ENCODE measurements at places on chromosomes 11 and 22.
A peak's percentile ranks its signal among the peaks of the same experiment; 100 is the strongest.

DNA sequence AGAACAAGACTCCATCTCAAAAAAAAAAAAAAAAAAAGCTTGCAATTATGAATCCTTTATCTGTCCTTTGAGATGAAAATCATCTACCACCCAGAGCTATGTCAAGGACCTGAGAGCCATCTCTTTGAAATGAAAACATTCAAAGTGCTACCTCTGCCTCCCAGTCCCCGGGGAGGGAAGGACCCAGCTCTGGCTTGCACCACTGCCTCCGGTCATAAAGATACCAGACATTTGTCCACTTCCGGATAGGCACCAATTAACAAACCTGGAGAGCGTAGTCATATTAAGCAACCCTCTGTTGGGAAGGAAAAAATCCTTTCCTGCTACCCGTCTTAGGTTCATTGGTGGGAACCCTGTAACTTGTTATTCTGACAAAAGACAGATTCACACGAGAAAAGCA is 98.6 kb downstream of the ARHGAP8 start:
- DNase-seq, result no peak

DNA sequence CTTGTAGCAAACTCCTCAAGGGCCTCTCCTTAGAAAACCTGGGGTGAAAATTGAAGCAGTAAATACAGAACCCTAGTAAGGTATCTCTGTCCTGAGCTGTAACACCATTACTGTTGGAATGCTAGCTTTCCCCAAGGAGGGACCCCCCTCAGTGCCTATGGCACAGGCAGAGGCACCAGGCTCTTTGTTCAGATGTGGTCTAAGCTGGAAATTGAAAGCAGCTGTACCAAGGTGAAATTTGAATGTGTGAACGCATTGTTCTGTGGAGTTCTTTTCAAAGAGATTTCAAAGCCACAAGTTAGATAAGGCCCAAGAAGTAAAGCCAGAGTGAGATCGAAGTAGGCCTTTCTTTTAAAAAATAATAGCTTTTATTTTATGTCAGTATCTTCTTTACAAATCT is 71.9 kb upstream of the HORMAD2 start:
- no peak for DNase-seq

DNA sequence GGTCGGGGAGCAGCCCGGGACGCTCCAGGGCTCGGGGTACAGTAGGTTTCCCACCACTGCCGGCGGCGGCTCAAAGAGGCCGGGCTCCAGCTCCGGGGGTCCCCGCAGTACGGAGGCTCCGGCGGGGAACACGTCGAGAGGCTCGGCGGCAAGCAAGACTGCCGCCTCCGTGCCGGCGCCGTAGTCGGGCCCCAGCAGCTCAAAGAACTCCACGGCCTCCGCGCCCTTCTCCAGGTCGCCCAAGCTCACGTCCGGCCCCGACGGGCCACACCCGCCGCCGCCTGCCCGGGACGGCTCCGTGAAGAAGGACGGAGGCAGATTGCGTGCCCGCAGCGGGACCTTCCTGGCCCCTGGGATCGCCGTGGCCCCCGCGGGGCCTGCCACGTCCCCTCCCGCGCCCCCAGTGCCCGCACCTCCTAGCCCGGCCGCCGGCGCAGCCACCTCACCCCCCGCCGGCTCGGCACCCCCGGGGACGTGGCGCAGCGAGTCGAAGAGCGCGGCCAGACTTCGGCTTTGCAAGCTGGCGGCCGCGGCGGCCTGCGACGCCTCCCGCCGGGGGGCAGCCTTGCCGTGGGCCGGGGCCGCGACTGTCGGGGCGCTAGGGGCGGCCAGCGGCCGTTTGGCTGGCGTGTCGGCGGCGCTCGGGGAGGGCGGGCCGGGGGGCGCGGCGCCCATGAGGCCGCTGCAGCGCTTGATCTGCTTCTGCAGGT is 775 bp downstream of the FAM181B start:
- peak; percentile 4 for DNase-seq

DNA sequence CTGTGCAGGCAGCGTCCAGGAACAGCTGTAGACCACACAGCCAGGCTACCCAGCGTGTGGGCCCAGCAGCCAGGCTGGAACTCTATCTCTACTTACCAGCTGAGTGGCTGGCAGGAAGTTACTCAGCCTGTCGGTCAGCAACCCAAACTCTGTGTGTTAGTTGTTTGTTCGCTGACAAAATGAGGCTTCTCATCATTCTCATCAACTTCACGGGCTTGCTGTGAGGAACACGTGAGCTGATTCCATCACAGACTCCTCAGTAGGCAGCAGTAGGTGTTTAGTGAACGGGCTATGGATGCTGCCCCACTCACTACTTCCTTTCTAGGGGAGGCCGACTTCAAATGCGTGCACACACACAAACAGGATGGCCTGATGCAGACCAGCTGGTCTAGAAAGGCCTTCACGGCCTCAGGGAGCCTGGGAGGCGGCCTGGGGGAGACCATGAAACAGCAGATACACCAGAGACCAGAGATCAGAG is 830 bp upstream of the SPDYC start:
- DNase-seq, result no peak

DNA sequence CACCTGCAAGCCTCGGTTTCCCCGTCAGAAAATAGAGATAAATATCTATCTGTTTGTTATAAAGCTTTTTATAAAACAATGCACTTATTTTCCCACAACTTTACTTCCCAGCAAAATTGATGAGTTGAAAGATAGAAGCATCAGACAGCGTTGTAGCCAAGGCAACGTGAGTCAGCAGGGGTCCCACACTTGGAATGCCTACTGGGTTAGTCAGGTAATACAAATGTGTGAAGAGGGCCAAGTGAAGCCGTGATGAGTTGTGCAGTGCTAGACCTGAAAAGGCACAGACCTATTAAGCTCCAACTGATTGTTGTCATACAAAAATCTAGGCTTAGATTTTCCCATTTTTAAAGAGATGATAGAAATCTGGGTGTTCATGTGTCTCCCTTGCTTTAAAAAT is 118.7 kb downstream of the PGR start:
- no peak for DNase-seq

DNA sequence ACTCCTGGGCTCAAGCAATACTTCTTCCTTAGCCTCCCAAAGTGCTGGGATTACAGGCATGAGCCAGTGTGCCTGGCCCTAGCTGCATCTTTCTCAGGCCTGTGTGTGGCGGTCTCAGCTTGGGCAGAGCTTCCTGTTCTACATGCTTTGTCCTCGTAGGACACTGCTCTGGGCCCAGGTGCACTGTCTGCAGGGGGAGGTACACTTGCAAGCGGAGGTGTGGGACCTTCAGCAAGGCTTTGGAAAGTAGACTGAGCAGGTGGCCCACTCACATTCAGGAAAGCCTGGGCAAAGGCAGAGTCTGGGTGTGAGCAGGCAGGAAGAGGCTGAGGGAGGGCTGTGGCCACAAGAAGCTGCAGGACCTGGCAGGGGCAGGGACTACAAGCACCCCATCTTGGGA is 33.6 kb upstream of the SUSD2 start:
- no peak for DNase-seq

- DNase-seq, result no peak
These were observed 687.9 kb downstream of the NTM start for GRCh38 chr11:132058211-132058772.

DNA sequence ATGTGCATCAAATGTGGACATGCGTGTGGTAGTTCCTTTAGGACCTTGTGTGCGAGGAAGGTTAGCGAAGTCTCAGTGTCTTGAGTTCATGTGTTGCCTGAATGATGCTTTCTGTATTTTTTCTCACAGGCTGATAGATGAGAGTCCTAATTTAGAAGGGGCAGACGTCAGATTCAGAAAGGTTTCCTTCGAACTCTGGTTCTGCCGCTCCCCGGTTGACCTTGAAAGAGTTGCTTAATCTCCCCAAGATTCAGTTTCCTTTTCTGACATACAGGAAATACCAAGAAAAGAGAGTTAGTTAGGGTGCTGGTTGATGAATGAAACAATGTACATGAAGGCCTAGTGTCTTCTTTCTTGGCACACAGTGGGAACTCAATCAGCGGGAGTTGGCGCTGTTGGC is 35.9 kb upstream of the TTC12 start:
- no peak for DNase-seq

DNA sequence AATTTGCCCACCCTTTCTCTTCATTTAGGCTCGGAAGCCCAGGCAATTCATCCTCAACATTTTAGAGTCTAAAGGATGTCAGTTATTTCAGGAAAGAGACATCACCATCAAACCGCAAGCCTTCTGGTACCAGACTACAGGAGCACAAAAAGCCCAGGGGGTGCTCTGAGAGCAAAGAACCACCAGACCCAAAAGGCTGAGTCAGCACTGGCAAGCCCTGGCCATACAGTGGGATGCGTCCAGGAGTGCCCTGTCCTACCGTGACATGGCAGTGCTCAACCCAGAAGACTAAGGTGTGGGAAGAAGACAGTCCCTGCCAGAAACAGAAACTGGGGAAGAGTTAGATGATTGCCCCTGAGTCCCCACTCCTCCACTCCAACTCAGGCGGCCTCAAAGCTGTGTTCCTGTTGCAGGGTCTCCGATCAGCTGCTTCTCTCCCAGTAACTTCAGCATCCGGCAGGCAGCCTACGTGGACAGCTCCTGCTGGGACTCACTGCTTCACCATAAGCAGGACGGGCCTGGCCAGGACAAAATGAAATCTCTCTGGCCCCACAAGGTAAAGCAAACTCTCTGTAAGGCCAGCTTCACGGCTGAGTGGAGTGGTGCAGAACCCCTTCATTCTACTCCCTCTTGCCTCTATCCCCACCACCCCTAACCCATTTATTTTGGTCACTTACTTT is 1.5 kb downstream of the PANX3 start:
- no peak for DNase-seq

- DNase-seq, result no peak
These were observed 3.3 kb downstream of the CARD10 start for GRCh38 chr22:37515901-37516300.

DNA sequence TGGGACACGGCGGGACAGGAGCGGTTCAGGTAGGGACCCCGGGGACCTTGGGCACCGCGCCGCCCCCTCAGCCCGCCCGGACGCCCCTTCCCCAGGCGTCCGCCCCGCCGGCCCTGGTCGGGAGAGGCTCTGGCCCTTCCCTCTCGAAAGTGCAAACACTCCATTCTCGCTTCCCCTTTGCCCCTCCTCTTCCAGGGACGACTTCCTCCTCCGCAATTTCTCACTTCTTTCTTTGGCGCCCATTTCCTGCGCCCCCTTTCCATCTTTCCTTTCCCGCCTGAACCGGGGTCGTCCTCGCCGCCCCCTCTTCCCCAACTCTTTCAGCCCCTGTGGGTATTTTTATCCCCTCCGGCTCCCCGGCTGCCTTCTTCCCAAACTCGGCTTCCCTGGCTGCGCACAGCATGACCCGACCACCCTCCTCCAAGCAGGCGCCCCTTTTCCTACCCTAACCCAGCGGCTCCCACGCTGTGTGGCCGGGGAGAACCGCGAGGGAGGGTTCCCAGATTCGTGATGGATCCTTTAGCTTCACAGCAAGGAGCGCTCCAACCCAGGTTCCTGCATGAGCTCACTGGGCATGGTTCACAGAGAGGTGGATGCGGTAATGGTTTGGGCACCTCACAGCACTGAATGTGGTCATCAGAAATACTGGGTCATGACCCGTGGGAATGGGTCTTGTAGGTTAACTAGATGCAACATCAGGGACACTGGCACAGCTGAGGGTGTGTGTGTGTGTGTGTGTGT is 689 bp downstream of the RAB39A start:
- DNase-seq, result no peak

DNA sequence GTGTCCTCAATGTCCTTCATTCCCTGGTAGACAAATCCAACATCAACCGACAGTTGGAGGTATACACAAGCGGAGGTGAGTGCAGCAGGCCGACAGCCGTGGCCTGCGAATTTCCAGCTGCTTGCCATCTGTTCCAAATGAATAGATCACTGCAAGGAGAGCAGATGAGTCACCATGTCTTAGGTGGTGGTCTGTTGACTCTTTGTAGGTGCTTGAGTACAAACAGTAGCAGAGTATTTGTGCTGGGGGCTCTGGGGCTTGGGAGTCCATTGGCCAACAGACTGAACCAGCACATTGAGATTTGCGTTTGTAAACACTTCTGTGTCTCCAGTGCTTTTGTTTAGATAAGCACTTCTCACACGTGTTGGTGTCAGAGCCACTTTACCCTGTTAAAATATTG is 21.1 kb downstream of the EIF3L start:
- DNase-seq, result no peak

DNA sequence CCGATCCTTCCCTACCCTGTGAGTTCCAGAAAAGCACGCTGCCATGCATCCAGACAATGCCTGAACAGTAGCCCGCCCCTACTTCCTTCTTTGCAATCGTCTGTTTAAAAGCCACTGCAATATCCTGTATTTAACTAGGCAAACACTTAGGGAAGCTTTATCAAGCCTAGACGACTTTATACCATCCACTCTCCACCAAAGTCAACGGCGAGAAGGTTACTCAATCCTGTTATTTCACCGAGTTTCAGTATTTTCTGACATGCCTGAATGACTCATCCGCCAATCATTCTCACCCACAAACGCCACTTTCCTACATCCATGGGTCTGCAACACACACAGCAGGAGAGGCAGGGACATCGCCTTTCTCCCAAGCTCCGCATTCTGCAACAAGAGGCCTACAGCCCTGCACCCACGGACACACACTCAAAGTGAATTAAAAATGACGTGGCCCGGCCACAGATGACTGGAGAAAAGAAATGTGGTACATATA is 9.3 kb downstream of the CELSR1 start:
- no peak for DNase-seq

GRCh38 chr22:41369424-41369745 is 12.4 kb upstream of the TEF start:
- no peak for DNase-seq

GRCh38 chr22:50074551-50075530 is 10.4 kb downstream of the MLC1 start:
- no peak for DNase-seq

GRCh38 chr11:112558691-112559090 is 298.0 kb upstream of the PLET1 start:
- no peak for DNase-seq

GRCh38 chr11:78533399-78533798 is 41.3 kb downstream of the NARS2 start:
- DNase-seq, result no peak

GRCh38 chr11:122852074-122852795 is 13.9 kb downstream of the CRTAM start:
- DNase-seq, result peak; percentile 32

- DNase-seq, result no peak
These were observed 48.4 kb downstream of the INSC start for GRCh38 chr11:15163136-15163535.

DNA sequence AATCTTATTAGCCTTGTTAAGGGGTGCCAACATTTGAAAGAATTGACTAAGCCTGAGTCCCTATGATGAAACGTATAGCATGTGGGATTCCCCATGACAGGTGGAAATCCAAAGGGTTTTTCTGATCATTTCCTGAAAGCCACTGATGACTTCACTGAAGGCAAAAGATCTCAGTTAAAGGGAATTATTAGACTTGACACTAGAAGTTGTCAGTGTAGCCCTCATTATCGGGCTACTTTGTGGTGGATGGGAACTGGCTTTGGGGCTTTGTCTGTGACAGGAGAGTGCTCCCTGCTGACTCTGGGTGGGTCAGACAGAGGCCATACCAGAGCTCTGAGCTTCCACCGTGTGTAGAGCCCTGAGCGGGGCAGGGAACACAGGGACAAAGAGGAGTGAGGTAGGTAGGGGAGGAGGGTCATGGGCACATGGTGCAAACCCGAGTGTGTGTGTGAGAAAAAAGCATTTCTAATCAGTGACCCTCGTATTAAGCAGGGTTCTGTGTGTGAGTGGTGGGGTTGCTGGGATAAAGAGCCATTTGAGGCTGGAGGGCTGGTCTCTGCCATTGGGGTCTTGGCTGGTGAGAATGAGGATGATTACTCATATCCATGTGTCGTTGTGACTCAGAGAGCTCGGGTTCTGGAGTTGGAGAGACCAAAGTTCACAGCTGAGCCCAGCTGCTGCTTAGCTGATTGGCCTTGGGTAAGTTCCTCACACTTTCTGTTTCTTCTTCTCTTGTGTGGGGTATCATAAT is 101.1 kb downstream of the GRIK4 start:
- peak; percentile 38 for DNase-seq

- DNase-seq, result no peak
These were observed 20.4 kb downstream of the MRGPRX4 start for GRCh38 chr11:18193010-18193409.
